ENCODE measurements at places on chromosomes 16 and 17.

DNA sequence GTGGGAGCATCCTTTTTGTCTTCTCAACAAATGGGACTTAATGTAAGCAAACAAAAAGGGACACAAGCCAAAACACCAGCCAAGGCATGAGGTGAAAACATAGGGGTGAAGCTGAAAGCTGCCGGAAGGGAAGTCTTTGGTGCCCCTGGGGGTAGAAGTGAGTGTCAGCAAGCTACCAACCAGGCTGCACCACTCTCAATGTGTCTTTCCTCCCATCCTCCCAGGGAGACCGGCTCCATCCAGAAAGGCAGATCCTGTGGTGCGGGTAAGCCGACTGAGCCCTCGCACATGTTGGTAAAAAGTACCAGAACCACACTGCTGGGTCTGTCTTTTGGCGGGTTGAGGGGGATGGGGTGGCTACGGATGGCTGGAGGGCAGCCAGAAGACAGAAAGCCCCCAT lies 52.0 kb upstream of the SREBF1 start:
- DNase-seq = no peak

DNA sequence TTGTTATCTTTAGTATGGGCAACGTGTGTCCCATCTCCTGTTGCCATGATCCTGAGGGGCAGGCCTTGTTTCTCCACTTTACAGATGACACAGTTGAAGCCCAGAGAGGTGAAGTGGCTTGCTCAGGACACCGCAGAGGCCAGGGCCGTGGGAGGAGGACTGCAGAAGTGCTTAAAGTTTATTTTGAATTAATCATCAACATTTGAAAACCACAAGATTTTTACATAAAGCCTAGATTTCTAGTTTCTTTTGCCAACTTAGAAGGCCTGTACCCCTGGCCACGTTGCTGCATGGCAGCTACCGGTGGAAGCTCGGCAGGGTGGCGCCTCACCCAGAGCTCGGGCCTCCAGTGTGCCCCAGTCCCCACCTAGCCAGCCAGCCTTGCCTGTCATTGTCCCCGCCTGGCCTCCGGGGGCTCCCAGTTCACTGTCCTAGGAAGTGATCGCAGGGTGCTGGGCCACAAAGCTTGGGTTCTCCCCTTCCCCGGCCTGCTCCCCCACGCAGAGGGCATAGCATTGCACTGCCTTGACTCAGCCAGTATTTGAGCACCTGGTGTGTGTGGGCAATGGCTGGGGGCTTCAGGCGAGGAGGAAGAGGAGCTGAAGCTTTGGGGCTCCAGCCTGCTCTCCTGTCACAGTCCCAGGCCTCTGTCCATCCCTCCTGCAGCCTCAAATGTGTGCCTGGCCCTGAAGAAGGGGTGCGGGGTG lies 14.8 kb upstream of the ADCY7 start:
- no peak for DNase-seq

DNA sequence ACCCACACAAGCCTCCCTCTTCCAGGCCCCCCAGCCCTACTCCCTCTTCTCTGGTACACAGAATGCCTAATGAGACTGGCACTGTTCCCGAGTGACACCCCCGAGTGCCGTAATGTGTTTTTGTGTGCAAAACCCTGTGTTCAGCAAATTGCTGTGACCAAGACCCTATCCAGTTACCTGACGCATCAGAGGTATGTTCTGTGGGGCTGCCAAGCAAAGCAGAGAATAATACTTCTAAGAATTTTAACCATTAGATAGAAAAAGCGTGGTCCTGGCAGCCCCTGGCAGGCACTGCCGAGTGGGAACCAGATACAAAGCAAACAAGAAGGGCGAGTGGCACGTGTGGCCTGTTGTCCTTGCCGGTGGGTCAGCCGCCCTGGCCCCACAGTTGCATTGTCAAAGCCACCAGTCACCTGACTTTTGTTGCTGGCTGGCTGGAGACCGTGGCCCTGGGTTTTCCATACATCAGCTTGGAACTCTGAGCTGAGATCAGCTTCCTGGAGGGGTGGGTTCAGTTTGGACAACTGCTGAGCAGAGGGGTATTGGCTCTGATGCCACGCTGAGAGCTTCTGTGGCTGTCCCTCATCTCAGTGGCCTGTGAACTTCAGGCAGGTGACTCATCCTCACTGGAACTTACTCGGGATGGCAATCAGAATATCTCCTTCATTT lies 69.1 kb upstream of the BRD7 start:
- no peak for DNase-seq

- DNase-seq = no peak
Observed at GRCh38 chr16:71425746-71426068, 16.1 kb downstream of the TLE7 start.

DNA sequence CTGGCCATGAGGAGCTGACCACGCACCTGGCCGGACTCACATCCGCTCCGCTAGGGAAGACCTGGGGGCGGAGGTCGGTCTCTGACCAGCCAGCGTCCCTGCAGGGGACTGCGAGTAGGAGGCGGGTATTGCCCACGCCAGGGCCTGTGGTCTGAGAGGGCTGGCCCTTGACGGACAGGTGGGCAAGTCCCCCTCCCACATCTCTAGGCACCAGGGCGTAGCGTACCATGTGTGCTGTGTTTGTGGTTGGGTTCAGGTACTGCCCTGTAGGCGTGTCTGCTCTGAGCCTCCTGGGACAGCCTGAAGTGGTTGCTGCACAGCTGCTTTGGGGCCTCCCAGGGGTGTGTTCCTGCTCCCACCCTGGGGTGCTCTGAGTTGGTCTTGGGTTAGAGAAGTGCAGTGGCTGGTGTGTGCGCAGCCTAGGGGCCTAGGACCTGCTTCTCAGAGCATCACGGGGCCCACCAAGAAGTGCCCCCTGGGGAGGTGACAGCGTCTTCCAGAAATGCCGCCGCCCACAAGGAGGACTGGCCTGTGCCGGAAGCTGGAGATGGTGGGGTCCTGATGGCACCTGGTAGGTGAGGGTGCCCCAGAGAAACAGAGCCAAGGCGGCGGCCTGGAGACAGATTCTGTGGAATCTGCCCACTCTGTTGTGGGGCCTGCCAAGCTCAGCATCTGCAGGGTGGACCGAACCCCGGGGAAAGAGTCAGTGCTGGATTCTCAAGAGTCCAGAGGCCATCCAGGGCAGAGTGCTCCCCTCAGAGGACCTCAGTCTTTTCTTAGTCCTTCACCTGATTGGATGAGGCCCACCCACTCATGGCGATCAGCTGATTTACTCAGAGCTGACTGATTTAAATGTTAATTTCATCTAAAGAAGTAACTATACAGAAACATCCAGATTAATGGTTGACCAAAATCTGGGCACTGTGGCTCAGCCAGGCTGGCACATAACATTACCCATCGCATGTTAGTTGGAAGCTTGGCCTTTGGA lies 48.3 kb downstream of the WDR45B start:
- DNase-seq = no peak

DNA sequence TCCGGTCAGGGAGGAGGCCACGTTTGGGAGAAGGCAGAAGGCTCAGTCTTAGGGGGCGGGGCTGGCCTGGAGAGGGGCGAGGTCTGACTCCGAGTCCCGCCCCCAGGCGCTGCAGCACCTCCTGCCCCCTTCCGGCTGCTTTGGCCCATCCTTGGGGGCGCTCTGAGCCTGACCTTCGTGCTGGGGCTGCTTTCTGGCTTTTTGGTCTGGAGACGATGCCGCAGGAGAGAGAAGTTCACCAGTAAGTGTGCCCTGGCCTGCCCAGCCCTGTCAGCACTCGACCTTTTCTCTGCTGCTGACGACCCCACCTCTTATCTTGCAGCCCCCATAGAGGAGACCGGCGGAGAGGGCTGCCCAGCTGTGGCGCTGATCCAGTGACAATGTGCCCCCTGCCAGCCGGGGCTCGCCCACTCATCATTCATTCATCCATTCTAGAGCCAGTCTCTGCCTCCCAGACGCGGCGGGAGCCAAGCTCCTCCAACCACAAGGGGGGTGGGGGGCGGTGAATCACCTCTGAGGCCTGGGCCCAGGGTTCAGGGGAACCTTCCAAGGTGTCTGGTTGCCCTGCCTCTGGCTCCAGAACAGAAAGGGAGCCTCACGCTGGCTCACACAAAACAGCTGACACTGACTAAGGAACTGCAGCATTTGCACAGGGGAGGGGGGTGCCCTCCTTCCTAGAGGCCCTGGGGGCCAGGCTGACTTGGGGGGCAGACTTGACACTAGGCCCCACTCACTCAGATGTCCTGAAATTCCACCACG lies 1.5 kb downstream of the TNFRSF12A start:
- DNase-seq = peak; percentile 89

GRCh38 chr17:45906237-45906636 lies 11.9 kb downstream of the MAPT start:
- DNase-seq = no peak

DNA sequence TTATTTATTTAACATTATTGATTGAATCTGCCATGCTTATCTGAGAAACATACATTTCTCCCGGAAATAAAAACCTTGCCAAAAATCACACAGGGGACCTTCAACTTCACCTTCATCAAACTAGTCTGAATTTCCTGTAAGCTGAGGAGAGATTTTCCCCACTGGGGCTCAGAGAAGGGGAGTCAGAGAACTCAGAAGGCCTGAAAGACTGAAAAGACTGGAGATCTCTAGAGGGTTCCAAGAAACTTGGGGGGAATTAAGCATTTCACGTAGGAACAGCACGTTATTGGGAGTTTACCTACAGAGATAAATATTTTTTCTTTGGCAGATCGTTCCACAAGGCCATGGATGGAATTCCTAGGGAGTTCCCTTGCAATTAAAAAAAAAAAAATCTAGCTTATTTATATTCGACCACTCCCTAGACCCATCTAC lies 528 bp upstream of the NOL11 start:
- no peak for DNase-seq

DNA sequence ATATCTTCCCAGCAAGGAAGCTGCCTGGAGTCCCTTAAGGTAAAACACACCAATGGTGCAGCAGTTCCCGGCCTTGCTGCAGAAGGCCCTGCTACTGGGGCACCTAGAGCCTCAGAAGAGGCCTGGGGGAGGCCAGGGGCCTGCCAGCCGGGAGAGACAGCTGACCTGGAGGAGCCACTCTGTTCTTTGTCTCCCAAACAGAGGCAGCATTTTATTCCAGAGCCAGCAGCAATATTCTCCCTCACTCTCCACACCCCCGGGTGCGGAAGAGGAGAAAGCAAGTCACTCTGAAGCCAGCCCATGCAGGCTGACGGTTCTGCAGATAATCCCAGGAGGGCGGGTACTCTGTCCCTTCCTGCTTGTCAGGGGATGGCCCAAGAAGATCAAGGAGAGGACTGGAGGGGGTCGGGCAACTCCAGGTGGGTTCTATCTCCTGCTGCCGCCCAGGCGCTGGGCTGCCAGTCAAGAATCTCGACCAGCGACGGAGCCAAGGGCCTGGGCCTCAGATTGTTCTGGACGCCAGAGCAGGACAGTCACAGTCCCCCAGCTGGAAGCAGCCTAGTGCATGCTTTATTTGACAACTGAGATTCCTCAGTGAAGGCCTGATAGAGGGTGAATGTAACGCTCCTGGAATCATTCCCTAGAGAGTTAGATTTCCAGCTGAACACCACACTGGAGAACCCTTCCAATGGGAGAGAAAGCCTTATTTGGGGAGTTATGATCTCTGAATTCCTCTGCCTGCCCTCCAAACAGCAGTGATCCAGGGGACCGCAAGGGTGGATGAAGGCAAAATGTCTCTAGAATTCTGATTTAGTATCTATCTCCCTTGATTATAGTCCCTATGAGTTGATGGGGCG lies 1.1 kb upstream of the KIFC3 start:
- peak; percentile 78 for DNase-seq

DNA sequence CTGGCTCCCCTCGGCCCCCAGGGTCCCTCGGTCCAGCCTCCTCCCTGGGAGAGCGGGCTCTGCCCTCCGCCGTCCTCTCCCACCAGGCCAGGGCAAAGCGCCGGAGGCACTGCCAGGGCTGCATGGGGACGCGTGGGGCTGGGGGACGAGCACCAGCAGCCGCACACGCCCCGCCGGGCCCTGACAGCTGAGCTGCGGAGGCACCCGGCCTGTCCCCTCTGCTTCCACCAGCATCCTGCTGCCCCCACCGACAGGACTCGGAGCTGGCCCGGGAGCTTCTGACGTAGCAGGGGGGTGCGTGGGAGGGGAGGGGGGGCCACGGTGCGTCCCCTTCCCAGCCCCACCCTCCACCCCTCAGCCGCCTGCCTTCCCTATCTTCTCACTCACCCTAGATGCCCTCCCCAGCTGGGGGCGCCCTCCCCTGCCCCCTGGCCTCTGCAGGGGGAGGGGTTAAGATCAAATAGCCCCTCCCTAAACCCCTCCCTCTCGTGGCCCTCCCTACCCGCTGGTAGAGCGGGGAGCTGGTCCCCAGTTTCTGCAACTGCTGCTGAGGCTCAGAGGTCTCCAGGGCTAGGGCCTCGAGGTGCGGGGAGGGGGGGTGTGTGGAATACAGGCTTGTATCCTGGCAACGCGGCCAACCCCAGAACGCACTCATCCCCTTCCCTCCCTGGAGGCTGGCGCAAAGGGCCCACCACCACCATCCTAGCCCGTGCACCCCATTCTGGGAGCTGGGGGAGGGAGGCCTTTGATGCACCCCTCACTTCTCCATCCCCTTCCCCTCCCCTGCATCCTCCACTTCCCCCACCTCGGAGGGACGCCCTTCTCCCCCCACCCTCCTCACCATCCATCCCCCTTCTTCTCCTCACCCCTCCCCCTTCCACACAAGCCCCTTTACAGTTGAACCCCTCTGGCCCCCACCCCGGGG lies 1.0 kb downstream of the SRCIN1 start:
- no peak for DNase-seq

- peak; percentile 80 for DNase-seq
Observed at GRCh38 chr16:11328172-11329070, 16.8 kb upstream of the RMI2 start.

DNA sequence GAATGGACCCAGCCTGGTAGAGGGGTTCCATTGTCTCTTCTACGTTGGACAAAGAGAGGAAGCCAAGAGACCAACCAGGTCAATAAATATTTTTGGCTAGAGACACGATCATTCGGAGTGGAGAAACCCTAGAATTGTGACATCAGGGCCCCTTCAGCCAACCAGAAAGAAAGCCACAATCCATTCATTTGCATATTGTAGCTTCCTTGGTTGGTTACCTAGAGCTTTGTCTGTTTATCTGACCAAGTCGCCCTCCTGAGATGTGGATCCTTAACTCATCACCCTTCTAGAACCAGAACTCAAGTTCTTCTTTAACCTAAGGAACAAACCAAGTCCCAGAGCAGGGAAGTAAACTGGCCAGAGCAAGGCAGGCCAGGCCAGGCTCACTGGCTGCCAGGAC lies at the start of gene CCDC182:
TSS of gene CCDC182 (minus strand) at position 58 of the 400 bp plus-strand sequence. CDS start at position 31, 27 bp downstream.
- DNase-seq = no peak

- no peak for DNase-seq
Observed at GRCh38 chr17:66893382-66893781, 58.5 kb downstream of the CACNG5 start.
